Dermis blood vessel endothelial cell (primary cell): ENCODE measurements at places on chromosomes 7 and 10. TPM values are rescaled to one million over a fixed set of nuclear protein-coding genes. Genes with fewer than 3 reads are reported as not detected.

The SRRM3 gene
- 2.0 and 2.2 TPM in 2 replicates for total RNA-seq

GRCh38 chr10:102645388-102645740, 1.1 kb downstream of the TRIM8 start:
- DNase-seq = peak; percentile 73

- DNase-seq = peak; percentile 51
Observed at GRCh38 chr10:68154211-68154497, 44.9 kb downstream of the MYPN start.

- DNase-seq = no peak
Observed at GRCh38 chr10:3802526-3803265, 17.7 kb upstream of the KLF6 start.

GRCh38 chr7:112036071-112036470, 170.1 kb downstream of the DOCK4 start:
- DNase-seq = peak; percentile 35

DNA sequence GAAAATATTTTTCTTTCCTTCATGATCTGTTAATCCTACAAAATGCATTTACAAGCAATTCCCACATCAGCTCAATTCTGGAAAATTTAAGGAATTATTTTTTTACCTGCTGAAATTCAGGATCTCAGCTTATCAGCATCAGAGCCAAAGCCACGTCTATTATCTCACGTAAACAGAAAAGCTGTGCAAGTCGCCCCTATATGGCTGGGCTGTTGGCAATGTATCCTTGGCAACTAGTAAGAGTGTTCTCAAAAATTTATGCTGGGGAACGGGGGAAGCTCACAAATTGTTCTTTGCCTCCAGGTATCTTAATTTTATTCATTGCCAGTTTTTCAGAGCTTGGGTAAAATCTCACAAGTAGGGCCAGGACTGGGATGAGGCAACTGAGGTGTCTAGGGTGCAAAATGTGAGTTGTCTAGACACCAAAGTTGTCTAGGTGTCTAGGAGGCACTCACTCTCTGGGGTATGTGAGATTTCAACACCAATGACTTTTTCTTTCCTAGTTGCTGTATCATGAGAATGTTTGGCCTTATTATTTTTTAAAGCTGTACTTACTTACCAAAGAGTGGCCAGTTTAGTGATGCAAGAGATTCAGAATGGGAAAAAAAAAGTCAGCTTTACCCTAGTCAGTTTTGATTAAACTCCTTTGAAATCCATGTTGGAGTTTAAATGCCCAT, 5.1 kb downstream of the GSTO2 start:
- DNase-seq = no peak
